NK-92 treated with Interleukin-12 subunit alpha and Interleukin-12 subunit beta, amount 100 ng/mL, for 24 hours (cell line): ENCODE measurements at places on chromosomes 1 and 21.

GRCh38 chr1:117671781-117672501 lies 66.1 kb downstream of the TENT5C start:
- no peak for DNase-seq

GRCh38 chr1:212955961-212956620 lies 5.8 kb downstream of the VASH2 start:
- DNase-seq = no peak

GRCh38 chr1:113118266-113118665 lies 45.3 kb downstream of the LRIG2 start:
- no peak for DNase-seq

- DNase-seq = no peak
Measured at GRCh38 chr1:154962795-154963330, 1.3 kb upstream of the PYGO2 start.

GRCh38 chr1:241641773-241642592 lies 1.8 kb upstream of the CHML start:
- no peak for DNase-seq

GRCh38 chr1:162200096-162200847 lies 130.8 kb downstream of the NOS1AP start:
- no peak for DNase-seq

GRCh38 chr1:164672588-164672987 lies 113.6 kb downstream of the PBX1 start:
- DNase-seq = no peak

DNA sequence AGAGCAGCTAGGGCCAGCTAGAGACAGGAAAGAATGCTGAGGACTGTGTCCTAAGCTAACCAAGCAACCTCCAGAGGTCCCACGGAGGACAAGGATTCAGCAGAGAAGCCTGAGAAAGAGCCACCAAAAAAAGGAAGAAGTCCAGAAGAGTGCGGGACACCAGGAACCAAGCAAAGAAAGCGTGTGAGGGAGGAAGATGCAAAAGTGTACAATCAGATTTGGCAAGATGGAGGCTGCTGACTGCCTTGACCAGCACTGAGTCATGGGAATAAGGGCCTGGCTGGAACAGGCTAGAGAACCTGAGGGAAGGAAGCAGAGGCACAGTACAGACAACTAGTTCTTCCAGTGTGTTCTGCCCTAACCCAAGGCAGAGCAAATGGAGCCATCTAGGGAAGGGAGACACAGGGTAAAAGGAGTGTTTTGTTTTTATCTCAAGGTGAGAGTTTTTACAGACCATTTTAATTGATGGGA lies 18.5 kb downstream of the TP53BP2 start:
- no peak for DNase-seq

- DNase-seq = no peak
Measured at GRCh38 chr1:78759881-78760280, 110.2 kb downstream of the IFI44 start.

- no peak for DNase-seq
Measured at GRCh38 chr1:147351140-147351835, 108.8 kb downstream of the CHD1L start.

DNA sequence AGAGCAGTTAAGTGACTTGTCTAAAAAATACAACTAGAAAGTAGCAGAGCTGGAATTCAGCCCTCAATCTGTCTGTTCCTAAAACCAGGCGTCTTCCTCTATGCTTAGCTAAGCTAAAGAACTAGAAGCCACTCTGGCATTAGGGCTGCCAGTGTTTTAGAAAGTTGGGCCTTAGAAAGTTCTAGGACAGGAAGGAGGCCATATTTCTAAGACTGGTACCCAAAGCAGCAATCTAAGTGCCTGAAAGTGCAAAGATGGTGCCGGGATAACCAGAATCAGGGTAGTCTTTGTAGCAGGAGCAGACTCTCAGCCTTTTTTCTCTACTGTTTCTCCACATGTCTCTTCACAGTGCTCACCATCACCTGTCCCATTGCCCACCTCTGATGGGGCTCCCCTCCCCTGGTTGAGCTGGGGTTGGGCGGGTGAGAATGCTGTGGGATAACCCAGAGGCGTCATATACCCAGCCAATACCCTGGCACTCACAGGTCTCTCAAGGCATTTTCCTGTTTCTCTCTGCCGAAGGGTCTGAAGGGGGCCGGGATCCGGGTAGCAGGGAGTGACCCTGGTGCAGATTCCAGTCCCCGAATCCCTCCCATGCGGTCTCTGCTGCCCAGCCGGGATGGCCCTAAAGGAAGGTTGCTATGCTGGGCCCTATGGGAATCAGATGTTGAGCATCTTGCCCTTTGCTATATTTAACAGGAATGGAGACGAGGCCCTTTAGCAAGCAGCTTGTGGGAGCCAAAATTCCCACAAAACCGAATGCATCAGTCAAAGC lies 1.1 kb upstream of the RCSD1 start:
- DNase-seq = peak; percentile 34

DNA sequence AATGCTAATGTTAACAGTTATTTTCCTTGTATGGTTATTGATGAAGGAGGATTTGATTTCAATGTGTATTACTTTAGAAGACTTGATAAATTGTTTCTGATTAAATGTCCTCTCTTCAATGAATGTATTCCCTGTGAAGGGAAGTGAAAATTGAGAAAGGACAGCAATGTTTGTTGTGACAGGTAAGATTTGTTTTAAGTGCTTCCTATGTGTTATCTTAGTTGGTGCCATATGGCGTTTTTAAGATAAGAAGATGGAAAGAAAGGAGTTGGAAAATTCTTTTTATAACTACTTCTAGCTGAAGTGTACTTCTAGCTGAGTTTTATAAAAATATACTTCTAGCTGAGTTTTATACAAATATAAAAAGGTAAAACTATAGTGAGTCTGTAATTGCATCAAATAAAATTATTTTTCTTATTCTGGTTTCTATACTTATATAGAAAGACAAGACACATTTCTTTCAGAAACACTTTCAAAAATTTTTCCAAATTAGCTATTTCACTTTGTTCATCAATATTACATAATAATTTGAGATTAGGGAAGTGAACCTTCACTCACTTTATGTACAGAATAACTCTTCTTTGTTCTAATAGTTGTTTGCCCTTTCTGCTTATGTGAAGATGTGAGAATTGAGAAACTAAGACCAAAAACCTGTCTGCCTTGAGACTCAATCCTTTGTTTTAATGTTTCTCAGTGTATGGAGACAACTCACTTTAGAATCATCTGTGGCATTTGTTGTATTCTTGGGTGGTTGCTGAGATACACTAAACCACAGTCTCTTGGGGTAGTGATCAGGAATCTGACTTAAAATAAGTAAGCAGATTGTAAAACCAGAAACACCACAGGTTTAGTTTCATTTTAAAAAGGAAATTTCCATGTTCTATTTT lies 382.9 kb upstream of the B3GALT2 start:
- DNase-seq = no peak

DNA sequence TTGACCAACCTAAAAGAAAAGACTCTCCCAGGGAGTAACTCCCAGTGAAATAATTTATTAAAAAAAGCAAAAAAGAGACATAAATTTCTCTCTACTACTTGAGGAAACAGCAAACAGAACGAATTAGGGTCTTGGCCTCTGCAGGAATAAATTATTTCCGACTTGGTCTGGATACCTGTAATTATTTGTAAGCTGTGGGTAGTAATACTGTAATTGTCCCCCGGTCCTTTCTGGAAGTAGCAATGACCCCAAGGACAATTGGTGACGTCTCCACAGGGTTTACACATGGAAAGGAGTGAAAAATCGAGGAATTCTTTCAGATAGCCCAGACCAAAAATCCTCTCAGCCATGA lies 3.7 kb upstream of the SIM2 start:
- DNase-seq = no peak

DNA sequence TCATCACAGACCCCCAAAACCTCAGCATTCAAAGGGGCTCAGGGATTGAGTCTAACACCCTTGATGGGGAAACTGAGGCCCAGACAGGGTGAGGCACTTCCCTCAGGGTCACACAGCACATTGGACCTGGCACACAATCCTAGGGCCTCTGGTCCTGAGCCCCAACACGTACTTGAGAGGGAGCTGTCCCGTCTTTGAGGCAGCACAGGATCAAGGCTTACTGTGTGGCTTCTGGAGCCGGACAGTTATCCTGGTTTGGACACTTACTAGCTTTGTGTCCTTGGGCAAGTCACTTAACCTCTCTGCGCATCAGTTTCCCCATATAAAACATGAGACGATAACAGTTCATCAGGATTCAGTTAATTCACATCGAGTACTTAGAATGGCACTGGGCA lies 26.5 kb downstream of the RUNX3 start:
- DNase-seq = no peak

- no peak for DNase-seq
Measured at GRCh38 chr1:11100149-11100493, 452 bp upstream of the EXOSC10 start.

DNA sequence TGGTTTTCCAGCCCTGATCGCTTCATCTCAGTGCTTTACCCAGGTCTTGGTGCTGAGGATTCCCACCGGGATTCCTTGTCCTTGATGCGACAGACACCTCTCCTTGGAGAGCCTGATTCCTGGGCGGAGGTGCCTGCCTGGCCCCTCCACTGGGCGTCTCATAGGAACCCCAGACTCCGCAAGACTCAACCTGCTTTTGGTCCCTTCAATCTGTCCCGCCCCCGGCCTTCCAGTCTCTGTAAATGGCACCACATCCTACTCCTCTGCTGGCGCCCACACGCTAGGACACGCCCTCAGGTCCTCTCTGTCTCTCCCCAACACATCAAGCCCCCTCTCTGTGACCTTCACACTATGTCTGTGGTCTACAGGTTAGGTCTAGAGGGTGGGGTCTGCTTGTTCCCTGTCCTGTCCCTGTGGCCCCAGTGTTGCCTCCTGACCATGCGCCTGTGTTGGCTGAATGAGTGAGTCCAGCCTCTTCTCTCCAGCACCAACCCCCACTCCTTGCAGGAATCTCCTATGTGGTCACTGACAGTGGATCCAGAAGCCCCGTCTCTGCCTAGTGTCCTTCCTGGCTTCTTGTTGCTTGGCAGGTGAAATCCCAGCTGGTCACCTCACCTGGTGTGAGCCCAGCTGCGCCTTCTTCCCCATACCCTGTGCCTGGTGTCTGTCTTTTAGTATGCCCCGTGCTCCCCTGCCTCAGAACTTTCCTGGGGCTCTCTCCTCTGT lies 119.7 kb upstream of the C1orf174 start:
- DNase-seq = no peak

DNA sequence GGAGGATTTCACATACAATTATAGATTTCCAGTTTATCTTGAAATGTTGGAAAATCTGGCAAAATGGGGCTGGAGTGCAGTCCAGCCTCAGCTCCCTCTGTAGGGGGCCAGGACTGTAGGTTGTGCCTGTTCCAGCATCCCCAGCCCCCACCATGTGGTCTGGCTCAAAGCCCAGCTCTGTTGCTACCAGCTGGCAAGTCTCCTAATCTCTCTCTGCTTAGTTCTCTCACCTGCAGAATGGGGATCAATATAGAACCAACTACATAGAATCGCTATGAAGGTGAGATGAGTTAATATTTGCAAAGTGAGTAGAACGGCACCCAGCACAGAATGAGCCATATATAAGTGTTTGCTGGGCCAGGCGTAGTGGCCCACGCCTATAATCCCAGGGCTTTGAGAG lies 50.0 kb upstream of the TARDBP start:
- no peak for DNase-seq

GRCh38 chr1:153777648-153778047 lies 2.4 kb downstream of the SLC27A3 start:
- DNase-seq = no peak

DNA sequence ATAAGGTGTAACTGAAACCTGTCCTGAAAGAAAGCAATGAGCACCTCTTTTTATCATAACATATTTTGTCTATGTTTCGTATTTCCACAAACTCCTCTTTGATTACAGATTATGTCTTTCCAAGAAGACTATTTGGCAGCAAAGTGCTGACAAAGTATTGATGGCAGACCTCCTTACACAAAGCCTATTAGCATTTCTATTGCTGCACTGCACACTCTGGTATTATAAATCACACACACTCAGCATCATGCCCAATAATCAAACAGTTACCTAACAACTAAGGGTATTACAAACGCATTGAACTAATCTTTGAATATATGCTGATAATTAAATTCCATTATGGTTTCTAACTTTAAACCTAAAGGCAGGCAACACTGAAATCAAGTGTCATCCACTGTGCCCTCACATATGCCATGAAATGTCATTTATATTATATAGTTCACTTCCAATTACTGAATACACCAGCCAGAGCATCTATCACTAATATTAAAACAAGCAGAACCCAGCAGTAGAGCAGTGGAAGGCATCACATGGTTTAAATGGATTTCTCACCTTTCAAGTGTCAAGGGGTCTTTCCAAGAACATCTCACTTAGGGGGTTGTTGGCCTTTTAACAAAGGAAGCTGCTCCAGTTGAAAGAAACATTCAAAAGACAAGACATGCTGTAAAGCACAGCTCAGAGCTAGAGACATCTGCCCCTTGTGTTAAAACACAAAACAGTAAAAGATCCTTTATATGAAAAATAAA lies 239.1 kb downstream of the RERE start:
- no peak for DNase-seq

GRCh38 chr1:223512057-223512456 lies 118.8 kb downstream of the CCDC185 start:
- no peak for DNase-seq

- no peak for DNase-seq
Measured at GRCh38 chr1:244052016-244052727, 1.1 kb downstream of the ZBTB18 start.

- no peak for DNase-seq
Measured at GRCh38 chr1:53561503-53562105, 102.4 kb downstream of the DMRTB1 start.

- DNase-seq = no peak
Measured at GRCh38 chr1:213303286-213303685, 252.2 kb downstream of the RPS6KC1 start.

DNA sequence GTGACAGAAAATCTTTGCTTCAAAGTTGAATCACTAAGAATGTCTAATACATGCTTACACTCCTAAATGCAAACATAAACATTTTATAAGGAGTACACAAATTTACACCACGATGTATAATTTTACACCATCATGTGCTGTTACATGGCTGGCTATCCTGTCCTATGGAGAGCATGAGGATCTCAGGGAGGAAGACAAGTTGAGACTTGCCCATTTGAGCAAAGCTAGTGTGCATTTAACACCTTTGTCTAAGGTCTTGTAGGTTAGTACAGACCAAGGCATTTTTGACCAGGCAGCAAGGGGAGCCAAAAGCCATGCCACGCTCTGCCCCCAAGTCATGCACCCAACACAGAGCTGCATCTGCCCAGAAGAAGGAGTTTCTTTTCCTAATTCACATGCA lies 14.5 kb upstream of the COG2 start:
- DNase-seq = no peak

GRCh38 chr1:23168079-23168444 lies 594 bp downstream of the LUZP1 start:
- no peak for DNase-seq

GRCh38 chr1:112904831-112905261 lies 51.1 kb downstream of the SLC16A1 start:
- DNase-seq = no peak

- no peak for DNase-seq
Measured at GRCh38 chr1:158035976-158036583, 42.6 kb downstream of the KIRREL1 start.
